ENCODE measurements at places on chromosomes 3 and 15.

GRCh38 chr15:48541341-48542278 lies 103.9 kb downstream of the FBN1 start:
- DNase-seq: no peak

- DNase-seq: no peak
Observed at GRCh38 chr3:193831495-193832455, 238.8 kb downstream of the OPA1 start.

GRCh38 chr3:137514853-137515252 lies 249.3 kb upstream of the SOX14 start:
- no peak for DNase-seq

DNA sequence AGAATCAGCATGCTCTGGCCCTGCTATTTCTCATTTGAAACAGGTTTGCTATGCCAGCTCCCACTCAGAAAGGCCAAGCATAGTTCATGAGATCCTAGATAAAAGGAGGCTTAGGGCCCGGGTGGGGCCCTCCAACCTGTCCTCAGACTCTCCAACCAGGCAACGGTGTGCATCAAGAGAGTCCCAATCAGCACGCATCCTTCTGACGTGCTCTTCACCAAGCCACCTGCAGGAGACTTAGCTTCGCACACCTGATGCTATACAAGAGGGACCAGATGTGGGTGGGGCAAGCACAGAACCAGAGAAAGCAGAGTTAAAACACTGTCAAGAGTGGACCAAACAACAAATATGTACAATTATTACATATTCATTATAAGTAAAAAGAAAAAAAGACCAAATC lies 17.3 kb downstream of the STIMATE start:
- no peak for DNase-seq

GRCh38 chr15:65311760-65312159 lies 7.3 kb downstream of the RNU5B-1 start:
- no peak for DNase-seq

GRCh38 chr3:30760040-30760695 lies 134.3 kb downstream of the GADL1 start:
- no peak for DNase-seq

- DNase-seq: peak; percentile 29
Observed at GRCh38 chr15:55846116-55846707, 103.3 kb upstream of the PRTG start.

DNA sequence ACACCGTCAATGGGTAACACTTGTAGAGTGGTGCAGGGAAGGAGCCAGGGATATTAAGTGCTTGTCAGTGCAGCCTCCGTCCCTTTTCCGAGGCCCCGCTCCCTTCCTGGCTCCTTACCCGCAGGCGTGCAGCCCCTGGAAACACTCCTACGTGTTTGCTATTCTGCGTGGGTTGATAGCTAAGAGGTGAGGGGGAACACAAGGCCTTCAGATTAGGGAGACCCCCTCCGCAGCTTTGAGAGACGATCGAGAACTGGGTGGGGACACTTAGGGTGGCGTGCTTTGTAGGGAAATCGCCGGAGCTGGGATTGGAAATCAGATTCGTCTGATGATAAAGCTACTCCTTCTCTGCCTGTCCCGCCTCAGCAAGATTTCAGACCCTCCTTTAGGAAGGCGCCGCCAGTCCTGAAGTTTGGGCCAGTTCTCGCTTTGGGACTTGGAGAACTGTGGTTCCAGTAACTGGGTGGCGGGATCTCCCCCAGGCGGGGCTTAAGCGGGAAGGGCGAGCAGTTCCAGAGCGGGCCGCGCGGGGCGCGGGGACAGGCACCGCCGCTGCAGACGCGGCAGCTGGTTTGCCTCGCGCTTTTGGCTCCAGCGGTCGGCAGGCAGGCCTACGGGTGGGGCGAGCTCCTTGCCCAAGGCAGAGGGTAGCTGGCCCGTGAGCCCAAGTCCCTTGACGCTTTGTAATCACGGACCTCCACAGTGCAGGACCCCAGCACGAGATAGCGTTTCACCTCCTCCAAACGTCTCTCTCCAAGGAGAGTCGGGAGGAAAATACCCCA lies 8.0 kb upstream of the FAM107A start:
- peak; percentile 74 for DNase-seq
